ENCODE measurements at places on chromosomes 13 and 19.

DNA sequence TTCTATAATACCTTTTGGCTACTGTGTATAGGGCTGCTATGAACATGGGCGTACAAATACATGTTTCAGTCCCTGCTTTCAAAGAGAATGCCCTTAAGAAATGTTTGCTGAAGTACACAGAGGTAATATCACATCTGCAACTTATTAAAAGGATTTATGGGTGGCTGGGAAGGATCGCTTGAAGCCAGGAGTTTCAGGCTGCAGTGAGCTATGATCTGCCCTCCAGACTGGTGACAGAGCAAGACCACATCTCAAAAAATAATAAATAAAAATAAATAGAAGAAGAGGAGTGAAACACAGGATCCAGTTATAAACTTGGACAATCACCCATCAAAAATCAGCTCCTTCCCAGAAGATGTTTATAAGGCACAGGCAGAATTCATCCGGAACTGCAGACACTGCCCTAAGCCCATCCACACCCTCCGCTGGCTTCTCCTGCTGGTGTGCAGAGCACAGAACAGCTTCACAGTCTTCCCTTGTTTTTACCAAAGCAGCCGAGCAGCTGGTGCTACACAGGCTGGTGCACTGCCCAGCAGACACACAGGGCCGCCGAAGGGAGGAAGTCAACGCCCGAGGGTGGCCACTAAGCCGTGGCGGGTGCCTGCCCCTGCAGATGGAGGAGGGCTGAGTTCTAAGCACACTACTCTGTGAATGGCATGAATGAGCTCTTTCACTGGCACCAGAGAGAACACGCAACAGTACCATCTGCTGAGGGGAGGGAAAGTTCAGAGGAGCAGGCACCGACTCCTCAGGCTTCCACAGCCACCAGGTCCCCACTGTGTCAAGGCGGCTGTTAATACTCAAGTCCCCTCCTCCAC, 44.0 kb downstream of the BRD4 start:
- peak; percentile 97 for DNase-seq

- no peak for DNase-seq
Measured at GRCh38 chr19:582497-583197, 7.0 kb upstream of the HCN2 start.

GRCh38 chr13:40187324-40187795, 479.1 kb downstream of the FOXO1 start:
- DNase-seq = no peak

DNA sequence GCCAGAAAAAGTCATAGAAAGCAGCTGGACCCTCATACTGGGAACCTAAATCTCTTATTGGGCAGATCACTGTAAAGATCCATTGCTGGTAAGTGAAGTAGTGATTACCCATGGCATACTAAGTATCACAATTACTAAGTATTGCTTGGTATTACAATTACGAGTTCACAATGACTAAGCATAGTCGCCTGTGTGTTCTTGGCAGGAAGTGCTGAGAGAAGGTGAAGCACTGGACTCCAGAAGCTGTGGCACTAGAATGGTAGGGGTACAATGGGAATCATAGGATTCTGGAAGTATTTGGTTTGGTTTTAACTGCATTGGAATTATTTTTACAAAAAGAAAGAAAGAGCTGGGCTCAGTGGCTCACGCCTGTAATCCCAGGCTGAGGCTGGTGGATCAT, 20.3 kb downstream of the LGALS16 start:
- DNase-seq = no peak

DNA sequence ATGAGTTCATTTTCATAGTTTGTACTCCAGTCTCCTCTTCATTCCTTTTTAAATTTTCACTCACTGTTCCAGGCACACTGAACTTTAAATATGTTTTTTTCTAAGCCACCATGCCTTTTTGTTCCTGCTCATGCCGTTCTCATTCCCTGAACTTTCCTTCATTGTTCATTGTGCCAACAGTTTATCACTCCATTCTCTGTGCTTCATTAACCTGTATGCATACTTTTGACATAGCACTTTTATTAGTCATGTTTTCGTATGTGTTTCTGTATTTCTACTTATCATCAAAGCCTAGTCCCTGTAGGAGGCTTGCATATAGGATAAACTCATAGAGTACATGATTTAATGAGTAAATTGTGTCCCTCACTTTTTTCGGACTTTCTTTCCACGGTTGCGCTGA, 65.3 kb downstream of the PCDH20 start:
- no peak for DNase-seq

DNA sequence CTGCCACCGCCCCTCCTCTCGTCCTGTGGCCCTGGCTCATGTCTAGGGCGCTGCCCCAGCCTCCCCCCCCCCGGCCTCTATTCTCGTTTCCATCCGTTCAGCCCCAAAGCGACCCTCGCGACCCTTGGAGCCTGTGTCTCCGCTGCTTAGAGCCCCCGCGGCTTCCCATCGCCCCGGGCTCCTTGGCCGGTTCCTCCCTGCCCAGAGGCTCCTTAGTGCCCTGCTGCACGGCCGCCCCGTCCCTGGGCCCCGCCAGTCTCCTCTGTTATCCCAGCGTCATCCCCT, 9.2 kb upstream of the CNOT3 start:
- no peak for DNase-seq

- DNase-seq = no peak
Measured at GRCh38 chr13:112531263-112531794, 56.6 kb downstream of the TUBGCP3 start.

- no peak for DNase-seq
Measured at GRCh38 chr13:43861863-43862262, 17.7 kb downstream of the CCDC122 start.

- no peak for DNase-seq
Measured at GRCh38 chr13:105894697-105895096, 640.8 kb downstream of the EFNB2 start.

DNA sequence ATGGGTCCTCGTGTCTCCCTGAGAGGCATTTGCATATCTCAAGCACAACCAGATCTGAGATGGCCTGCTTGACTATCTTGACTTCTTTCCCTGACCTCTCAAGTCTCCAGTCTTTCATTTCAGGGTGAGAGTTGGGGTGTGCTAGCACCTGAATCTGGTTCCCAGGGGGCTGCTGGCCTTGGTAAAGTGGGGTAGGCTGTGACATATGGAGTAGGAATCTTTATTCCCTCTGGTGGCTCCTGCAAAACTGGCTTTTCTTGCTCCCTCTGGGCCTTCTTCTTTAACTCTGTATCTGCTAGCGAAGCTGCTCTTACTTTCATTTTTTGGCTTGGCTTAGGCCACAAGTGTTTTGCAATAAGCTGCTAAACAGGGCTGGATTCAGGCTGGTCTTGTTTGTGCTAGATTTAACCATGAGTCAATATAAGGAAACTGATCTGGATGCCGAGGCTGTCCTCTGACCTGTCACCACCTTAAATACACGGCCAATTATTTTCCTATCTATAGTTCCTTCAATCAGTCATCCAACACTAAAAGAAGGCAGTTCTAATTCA, 42.3 kb downstream of the ZNF493 start:
- no peak for DNase-seq

DNA sequence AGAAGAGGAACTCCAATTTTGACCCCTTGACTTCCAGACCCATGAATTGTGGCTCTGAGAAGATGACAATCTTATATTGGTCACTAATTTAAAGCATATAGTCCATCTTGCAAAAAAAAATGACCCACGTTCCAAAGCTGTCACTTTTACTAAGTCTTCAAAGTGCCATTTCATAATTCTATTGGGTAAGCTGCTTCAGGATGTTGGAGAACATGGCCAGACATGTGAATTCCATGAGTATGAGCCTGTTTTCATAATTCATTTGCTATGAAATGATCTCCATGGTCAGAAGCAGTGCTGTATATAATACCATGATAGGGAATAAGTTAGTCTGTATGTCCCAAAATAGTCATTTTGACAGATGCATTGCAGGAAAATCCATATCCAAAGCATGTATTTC, 1787.3 kb downstream of the SLITRK5 start:
- DNase-seq = no peak

DNA sequence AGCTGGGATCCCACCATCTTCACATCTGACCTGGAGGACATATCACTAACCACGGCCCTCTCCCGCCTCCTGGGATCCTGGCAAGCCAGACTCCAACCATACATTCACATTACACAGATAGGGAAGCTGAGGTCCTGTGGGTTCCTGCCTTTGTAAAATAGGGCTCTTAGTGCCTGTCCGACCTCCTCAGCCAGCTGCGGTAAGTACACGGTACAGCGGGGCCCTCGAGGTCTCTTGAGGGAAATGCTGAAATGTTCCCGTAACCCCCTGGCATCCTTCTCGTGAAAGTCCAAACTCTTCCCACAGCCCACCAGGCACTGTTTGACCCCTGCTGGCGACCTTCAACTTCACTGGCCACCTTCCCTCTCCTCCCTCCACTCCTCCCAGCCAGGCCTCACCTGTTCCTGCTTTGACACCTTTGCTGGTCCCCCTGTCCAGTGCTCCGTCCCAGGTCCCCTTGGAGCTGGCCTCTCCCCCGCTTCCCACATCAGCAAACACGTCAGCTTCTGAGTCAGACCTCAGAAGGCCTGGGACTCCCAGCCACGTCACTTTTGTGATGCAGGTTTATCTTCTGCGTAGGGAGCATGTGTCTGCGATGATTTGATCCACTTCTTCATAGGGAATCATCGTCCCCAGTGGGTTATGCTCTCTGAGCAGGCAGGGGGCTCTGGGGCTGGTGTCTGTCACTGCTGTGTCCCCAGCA, 8.8 kb upstream of the GNG7 start:
- no peak for DNase-seq

GRCh38 chr19:45657520-45658167, 10.4 kb upstream of the GIPR start:
- no peak for DNase-seq

GRCh38 chr13:43884222-43884621, 4.5 kb downstream of the LACC1 start:
- DNase-seq = no peak

- no peak for DNase-seq
Measured at GRCh38 chr19:3087769-3088168, 6.4 kb upstream of the GNA11 start.

- no peak for DNase-seq
Measured at GRCh38 chr13:110443622-110444225, 117.8 kb downstream of the RAB20 start.

- no peak for DNase-seq
Measured at GRCh38 chr19:19447536-19448237, 42.2 kb downstream of the GATAD2A start.

DNA sequence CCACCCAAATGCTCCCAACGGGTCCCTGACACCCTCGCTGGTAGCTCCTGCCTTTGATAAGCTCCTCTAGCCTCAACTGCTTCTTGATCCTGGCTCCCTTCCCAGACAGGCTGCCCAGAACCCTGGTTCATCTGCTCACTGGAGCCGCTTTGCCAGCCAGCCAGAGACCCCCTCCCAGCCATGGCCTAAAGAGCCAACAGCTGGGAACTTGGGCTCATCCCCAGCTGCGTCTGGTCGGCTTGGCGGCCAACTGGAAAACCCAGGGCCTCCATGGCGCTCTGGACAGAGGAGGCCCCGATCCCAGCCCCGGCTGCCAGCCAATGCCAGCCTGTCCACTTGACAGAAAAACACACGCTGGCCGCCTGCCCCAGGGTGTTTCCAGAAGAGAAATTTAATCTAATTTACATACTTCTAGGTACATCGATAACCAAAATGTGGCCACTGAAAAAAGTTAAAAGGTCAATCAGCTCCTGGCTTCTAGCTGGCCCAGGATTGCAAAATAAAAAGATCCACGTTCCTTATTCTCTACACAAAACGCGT, 3.0 kb upstream of the AKAP8L start:
- no peak for DNase-seq

- DNase-seq = no peak
Measured at GRCh38 chr13:62613819-62614218, 1198.2 kb upstream of the PCDH20 start.

DNA sequence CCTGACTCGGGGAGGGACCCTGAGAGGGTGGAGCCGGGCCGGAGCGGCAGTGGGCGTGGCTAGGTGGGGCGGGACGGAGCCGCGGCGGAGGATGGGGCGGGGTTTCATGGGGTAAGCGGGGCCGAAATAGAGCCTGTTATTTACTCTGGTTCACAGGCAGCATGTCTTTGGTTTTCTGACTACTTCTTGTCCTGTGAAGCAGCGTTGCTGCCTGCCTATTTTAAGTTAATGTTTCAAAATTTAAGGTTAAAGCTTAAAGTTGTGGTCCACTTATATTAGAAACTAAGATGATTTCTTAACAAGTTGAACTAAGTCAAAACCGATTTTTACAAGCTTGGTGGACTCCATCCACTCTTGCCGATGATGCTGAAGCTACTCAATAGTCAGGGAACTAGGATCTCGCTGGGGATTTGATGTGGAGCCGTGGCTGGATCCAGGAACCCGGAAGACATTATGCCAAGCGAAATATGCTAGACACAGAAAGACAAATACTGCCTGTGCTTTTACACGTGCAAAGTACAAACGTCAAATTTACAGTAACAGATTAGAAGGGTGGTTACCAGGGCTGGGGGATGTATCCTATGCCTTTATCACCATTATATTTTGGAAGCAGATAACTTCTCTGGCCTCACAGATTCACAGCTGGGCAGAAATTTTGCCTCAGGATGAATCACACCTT, 433 bp upstream of the ZNF616 start:
- DNase-seq = no peak

DNA sequence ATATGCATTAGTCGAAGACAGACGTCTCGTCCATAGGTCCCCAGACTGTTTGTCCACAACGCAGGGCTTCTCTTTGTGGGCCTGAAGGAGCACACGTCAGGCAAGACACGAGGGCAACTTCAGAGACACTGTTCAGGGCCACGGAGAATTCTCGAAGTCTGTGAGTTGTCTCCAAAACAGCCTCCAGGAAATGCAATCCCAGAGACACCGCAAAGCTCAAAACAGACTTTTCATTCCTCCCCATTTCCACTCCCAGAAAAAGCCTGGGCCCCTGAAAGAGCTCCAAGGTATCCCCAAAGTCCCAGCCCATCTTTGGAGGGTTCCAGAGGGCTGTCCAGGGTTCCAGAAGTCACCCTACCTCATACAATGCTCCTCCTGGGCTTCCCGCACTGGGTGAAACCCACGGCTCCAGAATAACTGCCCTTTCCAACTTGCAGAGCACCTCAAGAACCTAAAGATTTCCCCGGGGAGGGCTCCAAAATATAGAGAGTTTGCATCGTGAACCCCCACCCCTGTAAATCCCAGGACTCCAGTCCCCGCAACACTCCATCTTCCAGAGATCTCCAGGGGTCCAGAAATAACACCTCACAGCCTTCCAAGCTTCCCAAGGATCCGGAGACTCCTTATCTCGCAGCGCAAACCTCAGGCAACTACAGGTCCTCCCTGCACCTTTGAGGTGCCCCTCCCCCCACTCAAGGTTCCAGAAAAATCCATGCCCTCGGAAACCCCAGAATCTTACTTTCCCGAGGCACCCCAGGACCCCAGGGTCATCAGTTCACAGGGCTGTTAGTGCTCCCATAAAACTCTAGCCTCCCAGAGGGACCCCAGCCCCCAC, 687 bp upstream of the FTL start:
- no peak for DNase-seq

DNA sequence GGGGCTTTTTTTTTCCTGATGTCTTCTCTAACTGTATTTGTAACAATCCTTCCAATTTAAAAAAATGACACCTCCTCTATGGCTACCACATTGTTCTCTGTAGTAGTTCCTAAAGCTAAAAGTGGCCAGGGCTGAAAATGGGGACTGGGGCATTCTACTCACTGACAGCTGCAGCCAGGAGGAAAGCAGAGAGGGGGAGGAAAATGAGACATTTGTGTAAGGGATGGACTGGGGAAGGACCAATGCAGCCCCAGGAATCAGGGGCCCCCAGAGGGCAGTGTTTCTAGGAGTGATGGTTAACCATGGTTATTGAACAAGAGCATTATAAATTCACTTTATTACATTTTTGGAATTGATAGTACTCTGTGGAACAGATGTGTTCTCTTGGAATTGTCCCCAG, 34.3 kb upstream of the C1QTNF9 start:
- DNase-seq = no peak

GRCh38 chr13:43664700-43665191, 122.0 kb downstream of the ENOX1 start:
- DNase-seq = no peak

All from NCI-H524 treated with DMSO at 0.1 percent for 48 hours (cell line).